ENCODE measurements at places on chromosomes 13 and 19.
A peak's percentile ranks its signal among the peaks of the same experiment; 100 is the strongest.

DNA sequence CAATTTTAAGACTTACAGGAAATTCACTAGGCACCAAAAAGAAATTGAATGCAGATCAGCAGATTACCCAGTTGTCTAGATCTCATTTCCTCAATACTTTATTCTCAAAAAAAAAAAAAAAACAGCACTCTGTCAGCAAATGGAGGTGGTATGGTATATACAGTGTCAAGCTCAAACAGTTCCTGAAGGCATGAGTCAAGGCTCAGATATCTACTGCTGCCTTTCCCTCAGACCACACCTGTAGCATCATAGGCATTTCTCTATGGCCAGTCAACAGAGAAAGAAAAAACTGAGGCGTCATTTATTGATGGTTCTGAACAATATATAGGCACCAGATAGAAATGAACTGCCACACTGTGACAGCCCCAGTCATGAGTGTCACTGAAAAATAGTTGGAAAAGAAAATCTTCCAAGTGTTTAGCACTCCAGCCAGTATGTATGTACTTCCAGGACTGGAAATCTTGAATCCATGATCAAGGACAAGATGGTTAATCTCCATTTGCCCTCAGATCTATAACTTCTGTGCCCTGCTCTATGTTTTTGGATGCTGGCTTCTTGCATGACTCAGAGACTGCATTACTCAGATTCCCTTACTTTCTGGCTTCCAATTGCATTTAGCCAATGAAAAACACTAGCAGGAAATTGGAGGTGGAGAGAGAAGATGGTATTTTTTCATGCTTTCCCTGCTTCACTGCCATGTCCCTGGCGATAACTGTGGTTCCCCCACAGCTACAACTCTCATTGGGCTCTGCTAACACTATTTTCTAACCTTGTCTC lies 8.4 kb upstream of the COG3 start:
- DNase-seq: no peak

GRCh38 chr19:29806098-29806866 lies 5.5 kb upstream of the CCNE1 start:
- no peak for DNase-seq

- DNase-seq: no peak
Observed at GRCh38 chr13:26508885-26509284, 48.6 kb upstream of the WASF3 start.

- DNase-seq: no peak
Observed at GRCh38 chr13:70424928-70425327, 316.7 kb upstream of the KLHL1 start.

- DNase-seq: no peak
Observed at GRCh38 chr19:11169896-11170678, 14.5 kb upstream of the SPC24 start.

DNA sequence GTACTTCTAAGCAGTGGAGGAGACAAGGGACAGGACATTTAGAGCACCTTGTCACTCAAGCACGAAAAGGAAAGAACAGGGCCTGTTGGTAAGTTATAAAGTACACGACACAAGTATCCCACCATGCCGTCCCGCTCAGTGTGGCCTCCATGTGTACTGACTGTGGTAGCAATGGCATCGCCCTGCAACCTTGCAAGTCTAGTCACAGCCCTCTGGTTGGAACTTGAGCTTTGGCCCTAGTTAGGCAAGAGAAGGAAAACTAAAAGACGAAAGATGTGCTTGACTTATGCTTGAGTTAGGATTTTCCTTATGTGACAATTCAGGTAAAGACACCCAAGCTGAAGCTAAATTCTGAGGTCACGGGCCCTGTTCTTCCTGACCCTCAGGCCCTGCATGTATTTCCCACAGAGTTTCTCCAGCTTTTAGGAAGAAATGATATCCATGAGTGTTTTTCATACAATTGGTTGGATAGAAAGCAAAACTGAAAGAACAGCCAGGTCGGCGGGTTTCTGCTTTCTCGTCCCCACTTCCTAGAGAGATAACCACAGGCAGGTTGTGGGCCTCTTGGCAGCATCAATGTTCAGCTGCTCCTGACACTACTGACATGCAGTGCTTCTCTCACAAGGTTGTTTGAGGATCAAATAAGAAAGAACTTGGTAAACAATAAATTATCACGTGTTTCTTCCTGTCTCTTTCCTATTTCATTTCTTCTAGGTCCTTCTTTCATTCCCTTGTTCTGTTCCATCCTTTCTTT lies 216.2 kb downstream of the IRS2 start:
- DNase-seq: peak; percentile 21

GRCh38 chr13:32284927-32285632 lies 30.1 kb downstream of the ZAR1L start:
- no peak for DNase-seq

DNA sequence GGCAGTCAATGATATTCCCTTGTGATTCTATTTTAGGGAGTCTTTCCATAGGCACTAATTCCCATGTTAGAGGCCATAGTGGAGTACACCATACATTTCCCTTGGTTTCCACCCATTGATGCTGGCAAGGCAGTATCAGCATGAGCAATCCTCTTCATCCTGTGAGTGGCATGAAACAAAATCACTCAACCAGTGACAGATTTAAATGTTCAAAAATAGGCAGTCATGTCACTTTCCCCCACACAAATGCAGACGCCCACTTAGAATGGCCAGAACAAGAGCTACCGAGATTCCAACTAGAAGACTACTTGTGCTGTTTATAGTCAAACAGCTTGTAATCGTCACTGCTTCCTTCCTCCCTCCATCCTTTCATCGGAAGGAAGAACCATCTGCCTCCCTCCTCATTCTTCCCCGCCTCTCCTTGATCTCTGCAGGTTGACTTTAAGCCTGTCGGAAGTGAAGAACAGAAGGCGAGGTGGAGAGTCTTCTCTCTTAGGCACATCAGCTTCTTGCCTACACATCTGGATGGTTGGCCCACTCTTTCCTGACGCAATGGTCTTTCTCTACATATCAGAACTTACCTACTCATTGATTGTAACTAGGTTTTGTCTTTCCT lies 22.6 kb downstream of the RASL11A start:
- DNase-seq: no peak

- DNase-seq: peak; percentile 42
Observed at GRCh38 chr13:26502826-26503225, 54.7 kb upstream of the WASF3 start.

GRCh38 chr19:21765151-21765550 lies 2.2 kb downstream of the ZNF100 start:
- peak; percentile 15 for DNase-seq

GRCh38 chr13:110306340-110306959 lies 507 bp downstream of the COL4A1 start:
- no peak for DNase-seq

Measured in activated CD4-positive, alpha-beta T cell treated with anti-CD3 and anti-CD28 coated beads, Interleukin-2, amount 50 U/mL, for 48 hours (primary cell).